Breast epithelium (tissue), 4 donors: ENCODE measurements at places on chromosomes 5 and 9. TPM values are rescaled to one million over a fixed set of nuclear protein-coding genes. Genes with fewer than 3 reads are reported as not detected.
A peak's percentile ranks its signal among the peaks of the same experiment; 100 is the strongest.

GRCh38 chr5:1850324-1851154, 32.2 kb downstream of the IRX4 start:
- peak overlapping the region; percentile 15 for H3K4me3 ChIP-seq
- no peaks in the 10 kb centered on the region for H3K4me1 ChIP-seq
- H3K36me3 ChIP-seq, result no peaks in the 10 kb centered on the region
- H3K27me3 ChIP-seq, result peaks cover 61% of the 10 kb centered on the region
- no peak for DNase-seq
- H3K27ac ChIP-seq, result no peak overlapping the region

GRCh38 chr9:26973989-26974388, 17.8 kb downstream of the IFT74 start:
- H3K36me3 ChIP-seq, result no peaks in the 10 kb centered on the region
- no peak overlapping the region for H3K4me3 ChIP-seq
- no peak for DNase-seq
- no peaks in the 10 kb centered on the region for H3K27me3 ChIP-seq
- no peak overlapping the region for H3K27ac ChIP-seq
- H3K4me1 ChIP-seq, result no peaks in the 10 kb centered on the region

DNA sequence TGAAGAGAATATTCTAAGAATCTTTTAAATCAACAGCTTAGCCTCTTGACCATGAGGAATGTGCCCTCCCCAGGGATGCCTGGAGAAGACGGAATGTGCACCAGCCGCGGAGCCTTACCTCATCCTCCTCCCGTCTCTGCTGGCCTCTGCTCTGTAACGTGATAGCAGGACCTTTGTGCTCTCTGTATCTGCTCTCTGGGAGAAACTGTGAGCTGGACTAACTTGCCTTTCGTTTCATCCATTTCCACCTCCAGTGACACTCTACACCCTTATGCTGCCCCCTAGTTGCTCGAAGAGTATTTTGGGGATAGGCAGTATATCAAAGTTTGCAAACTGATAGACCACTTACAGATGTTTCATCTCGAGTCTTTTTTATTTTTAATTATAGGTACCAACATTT, 141.4 kb downstream of the NPR3 start:
- H3K4me1 ChIP-seq, result no peaks in the 10 kb centered on the region
- DNase-seq, result no peak
- no peaks in the 10 kb centered on the region for H3K36me3 ChIP-seq
- H3K4me3 ChIP-seq, result no peak overlapping the region

GRCh38 chr5:71830681-71831539, 111.8 kb downstream of the CARTPT start:
- no peaks in the 10 kb centered on the region for H3K27me3 ChIP-seq
- no peak overlapping the region for H3K4me3 ChIP-seq
- H3K27ac ChIP-seq, result peak overlapping the region; percentile 68
- H3K36me3 ChIP-seq, result no peaks in the 10 kb centered on the region

WDR38 gene
- total RNA-seq, result not detected

MSX2 gene
- 11.5 TPM for total RNA-seq

IGFBPL1 gene
- total RNA-seq, result not detected

DNA sequence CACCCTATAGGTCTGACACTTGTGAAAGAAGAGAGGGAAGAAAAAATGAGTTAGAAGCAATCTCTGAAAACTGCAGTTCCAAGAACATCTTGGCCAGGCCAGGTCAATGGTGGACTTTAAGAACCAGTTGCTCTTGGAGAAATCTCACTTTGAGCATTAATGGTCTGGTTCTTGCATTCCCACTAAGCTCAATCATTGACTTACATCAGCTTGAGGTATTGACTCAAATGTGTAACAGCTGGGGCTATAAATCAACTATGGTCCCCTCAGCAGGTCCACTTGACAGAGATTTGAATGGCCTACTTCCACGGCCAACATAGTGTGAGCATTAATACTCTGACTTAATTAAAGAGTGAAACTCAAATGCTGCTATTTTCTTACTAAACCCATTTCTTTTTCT, 357.8 kb upstream of the RGMB start:
- H3K27ac ChIP-seq, result no peak overlapping the region
- H3K36me3 ChIP-seq, result no peaks in the 10 kb centered on the region
- H3K4me3 ChIP-seq, result no peak overlapping the region
- DNase-seq, result no peak

DNA sequence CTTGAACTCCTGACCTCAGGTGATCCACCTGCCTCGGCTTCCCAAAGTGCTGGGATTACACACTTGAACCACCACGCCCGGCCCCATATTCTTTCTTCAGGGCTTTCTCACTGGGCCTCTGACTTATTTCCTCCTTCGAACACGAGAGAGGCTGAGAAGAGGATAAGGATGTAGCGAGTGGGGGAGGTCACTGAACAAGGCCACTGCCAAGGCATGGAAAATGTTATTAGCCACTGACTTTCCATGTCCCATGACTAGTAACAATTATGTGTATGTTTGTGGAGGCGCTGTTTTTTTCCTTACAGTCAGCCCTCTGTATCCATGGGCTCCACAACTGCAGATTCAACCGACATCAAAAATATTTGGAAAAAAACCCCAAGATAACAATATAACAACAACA, 12.3 kb upstream of the FCHSD1 start:
- no peaks in the 10 kb centered on the region for H3K4me1 ChIP-seq
- no peaks in the 10 kb centered on the region for H3K36me3 ChIP-seq
- H3K27me3 ChIP-seq, result no peaks in the 10 kb centered on the region
- no peak for DNase-seq
- H3K4me3 ChIP-seq, result no peak overlapping the region

- H3K36me3 ChIP-seq, result no peaks in the 10 kb centered on the region
- no peaks in the 10 kb centered on the region for H3K27me3 ChIP-seq
- DNase-seq, result no peak
- H3K27ac ChIP-seq, result no peak overlapping the region
- no peaks in the 10 kb centered on the region for H3K4me1 ChIP-seq
Observed at GRCh38 chr5:54845567-54845941, 139.8 kb downstream of the ESM1 start.

- no peak for DNase-seq
- H3K27me3 ChIP-seq, result no peaks in the 10 kb centered on the region
- peak overlapping the region; percentile 38 for H3K4me3 ChIP-seq
Observed at GRCh38 chr5:134053314-134053839, 48.6 kb upstream of the VDAC1 start.

DNA sequence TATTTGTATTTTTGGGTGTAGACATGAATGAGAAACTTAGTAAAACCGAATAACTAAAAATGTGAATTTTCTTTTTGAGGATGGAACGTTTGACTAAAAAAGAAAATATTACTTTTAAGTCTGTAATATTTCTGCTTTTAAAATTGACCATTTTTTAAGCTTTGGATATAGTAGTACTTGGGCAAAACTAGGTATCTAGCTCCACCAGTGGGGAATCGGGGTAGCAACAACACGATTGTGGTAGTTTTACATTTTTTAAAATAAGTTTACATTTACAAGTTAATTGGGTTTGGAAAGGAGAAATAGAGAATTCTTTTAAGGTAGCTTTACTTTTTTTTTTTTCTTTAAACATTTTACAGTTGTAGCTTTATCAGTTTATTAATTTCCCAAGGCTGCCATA, 154.4 kb downstream of the MAN2A1 start:
- DNase-seq, result no peak
- no peak overlapping the region for H3K4me3 ChIP-seq
- H3K4me1 ChIP-seq, result no peaks in the 10 kb centered on the region
- H3K27ac ChIP-seq, result no peak overlapping the region
- no peaks in the 10 kb centered on the region for H3K27me3 ChIP-seq
- H3K36me3 ChIP-seq, result peaks cover 4% of the 10 kb centered on the region

RLN1 gene
- 1.2 TPM for total RNA-seq

FAM200C gene
- total RNA-seq, result 5.6 TPM

- H3K4me1 ChIP-seq, result no peaks in the 10 kb centered on the region
- H3K27ac ChIP-seq, result peak within 1 kb of the TSS; percentile 85
- peak; percentile 62 for DNase-seq
- no peaks in the 10 kb centered on the region for H3K27me3 ChIP-seq
- H3K4me3 ChIP-seq, result peak within 1 kb of the TSS; percentile 82
- no peaks in the 10 kb centered on the region for H3K36me3 ChIP-seq
Observed at GRCh38 chr5:140346348-140347221, at the start of gene HBEGF. Gene HBEGF (minus strand): TSS chr5:140346603. CDS start chr5:140346328, 275 bp downstream.

DNA sequence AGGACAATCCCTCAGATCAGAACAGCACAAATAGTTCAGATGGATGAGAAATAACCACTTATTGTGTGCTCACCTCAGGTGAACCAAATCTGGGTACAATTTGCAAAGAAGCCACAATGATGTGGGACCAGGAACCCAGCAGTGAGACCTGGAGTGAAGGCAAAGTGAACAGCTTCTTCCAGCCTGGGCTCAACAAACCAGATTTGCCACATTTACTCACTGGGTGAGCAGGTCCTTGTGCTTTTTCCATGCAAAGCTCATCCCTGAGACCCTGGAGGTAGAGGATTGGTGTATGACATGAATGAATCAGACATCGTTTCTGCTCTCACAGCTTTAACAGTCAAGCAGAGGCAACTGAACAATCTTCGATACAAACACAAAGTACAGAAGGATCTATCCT, 29.1 kb upstream of the GRIA1 start:
- H3K4me1 ChIP-seq, result no peaks in the 10 kb centered on the region
- H3K27ac ChIP-seq, result no peak overlapping the region
- no peaks in the 10 kb centered on the region for H3K27me3 ChIP-seq
- H3K4me3 ChIP-seq, result no peak overlapping the region

DNA sequence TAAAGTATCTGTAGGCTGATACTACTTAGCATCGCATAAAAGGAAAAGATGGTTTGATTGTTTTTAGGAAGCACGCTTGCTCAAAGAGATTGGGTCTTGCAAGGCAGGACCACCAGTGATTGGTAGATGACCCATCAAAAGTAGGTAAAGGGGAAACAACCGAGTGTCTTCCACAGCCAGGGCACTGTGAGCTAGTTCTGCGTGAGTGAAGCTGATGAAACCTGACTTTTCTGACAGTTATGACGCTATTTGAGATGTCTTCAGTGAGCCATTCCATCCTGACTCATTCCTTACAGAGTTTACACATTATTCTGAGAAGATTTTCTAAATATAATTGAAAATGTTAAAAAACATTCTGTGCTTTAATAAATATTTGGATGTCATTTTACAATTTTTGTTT, 49.7 kb downstream of the BASP1 start:
- H3K36me3 ChIP-seq, result no peaks in the 10 kb centered on the region
- no peak overlapping the region for H3K4me3 ChIP-seq
- no peak overlapping the region for H3K27ac ChIP-seq
- no peak for DNase-seq

DNA sequence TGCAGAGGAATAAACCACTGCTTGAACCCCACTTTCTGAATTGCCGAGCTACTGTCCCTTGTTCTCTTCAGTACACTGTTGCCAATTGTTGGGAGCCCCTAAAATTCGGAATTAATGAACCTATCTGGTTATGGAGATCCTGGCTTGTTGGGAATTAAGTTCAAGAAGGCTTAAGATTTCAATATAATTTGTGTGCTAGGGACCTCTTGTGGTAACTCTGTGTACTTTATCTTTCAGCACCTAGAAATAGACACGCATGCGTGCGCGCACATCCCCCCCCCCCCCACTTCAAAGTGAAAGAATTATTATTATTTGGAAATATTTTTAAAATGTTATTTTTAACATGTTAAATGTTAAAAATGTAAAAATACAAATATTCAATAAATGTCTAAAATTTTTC, 53.3 kb upstream of the FAM169A start:
- no peaks in the 10 kb centered on the region for H3K36me3 ChIP-seq
- no peak for DNase-seq
- no peaks in the 10 kb centered on the region for H3K27me3 ChIP-seq
- H3K4me3 ChIP-seq, result no peak overlapping the region
- no peak overlapping the region for H3K27ac ChIP-seq

TSLP gene
- total RNA-seq, result 0.66 TPM

DNA sequence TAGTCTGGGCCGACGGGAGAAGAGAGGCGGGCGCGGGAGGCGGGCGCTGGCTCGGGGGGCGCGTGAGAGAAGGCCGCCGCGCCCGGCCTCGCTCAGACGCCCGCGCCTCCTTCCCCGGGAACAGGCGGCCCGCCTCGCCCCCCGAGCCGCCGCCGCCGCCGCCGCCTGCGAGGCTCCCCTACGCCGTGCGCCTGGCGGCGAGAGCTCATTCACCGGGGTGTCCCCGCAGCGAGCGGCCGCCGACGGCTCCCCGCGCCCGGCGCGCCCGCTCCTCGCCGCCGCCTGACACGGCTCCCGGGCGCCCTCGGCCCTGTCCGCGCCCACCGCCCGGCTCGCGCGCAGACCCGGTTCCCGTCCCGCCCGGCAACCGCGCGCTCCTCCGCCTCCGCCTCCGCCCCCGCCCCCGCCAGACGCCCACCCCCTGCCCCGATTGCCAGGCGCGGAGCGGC, at the start of gene GNAQ:
GNAQ (minus strand) TSS at position 368 of the 449 bp plus-strand sequence. CDS start 576 bp downstream, outside the sequence.
- H3K4me3 ChIP-seq, result peak within 1 kb of the TSS; percentile 84
- peaks cover 25% of the 10 kb centered on the region for H3K4me1 ChIP-seq
- H3K27ac ChIP-seq, result peak within 1 kb of the TSS; percentile 99
- no peak for DNase-seq
- no peaks in the 10 kb centered on the region for H3K36me3 ChIP-seq

OR1Q1 gene
- not detected for total RNA-seq

SLC6A3 gene
- under 0.01 TPM for total RNA-seq

RANBP17 gene
- 13.4 TPM for total RNA-seq

GRCh38 chr9:35791297-35791921, at the start of gene NPR2:
Gene NPR2 (plus strand): TSS chr9:35791591. CDS start chr9:35792409, 818 bp downstream.
- peak within 1 kb of the TSS; percentile 56 for H3K4me3 ChIP-seq
- no peaks in the 10 kb centered on the region for H3K36me3 ChIP-seq

DNA sequence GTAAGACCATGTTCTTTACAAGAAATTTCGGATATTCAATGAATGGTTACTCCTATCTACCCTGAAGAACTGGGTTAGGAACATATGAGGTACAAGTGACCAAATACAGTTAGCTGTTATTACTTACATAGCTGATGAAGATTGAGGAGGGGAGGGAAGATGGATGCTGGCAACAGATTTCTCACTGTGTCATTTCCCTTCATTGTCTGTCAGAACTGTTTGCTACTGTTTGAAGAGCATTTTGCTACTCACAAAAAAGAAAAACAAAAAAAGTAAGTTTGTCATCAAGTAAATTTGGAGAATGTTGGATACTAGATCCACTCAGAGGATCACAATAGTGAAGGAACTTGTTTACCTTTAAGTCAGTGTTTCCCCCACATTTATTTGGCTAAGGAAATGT, 53.7 kb downstream of the ENC1 start:
- no peak overlapping the region for H3K4me3 ChIP-seq
- no peaks in the 10 kb centered on the region for H3K27me3 ChIP-seq
- H3K4me1 ChIP-seq, result no peaks in the 10 kb centered on the region
- no peak for DNase-seq
- no peaks in the 10 kb centered on the region for H3K36me3 ChIP-seq

DNA sequence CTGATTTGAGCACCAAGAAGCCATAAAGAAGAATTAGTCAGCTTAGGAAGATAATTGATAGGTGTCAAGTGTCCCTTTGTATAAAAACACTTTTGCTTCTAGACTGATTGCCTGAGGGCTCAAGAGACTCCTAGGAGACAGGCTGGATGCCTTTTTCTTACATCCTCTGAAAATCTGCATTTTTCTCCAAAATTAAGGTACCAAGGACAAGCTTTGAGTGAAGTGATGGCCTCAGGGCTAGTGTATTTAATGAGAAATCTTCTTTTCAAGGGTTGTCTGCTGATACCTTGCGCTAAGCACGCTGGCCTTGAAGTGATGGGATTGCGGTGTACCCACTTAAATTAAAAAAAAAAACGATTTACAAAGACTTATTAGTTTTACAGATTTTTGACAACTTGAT, 304.0 kb downstream of the TLR4 start:
- H3K36me3 ChIP-seq, result no peaks in the 10 kb centered on the region
- no peak for DNase-seq
- H3K27me3 ChIP-seq, result no peaks in the 10 kb centered on the region
- H3K27ac ChIP-seq, result no peak overlapping the region

C1QTNF2 gene
- total RNA-seq, result 0.44 TPM

GRCh38 chr5:129554134-129554904, 94.2 kb downstream of the ADAMTS19 start:
- no peak overlapping the region for H3K27ac ChIP-seq
- no peaks in the 10 kb centered on the region for H3K4me1 ChIP-seq
- no peaks in the 10 kb centered on the region for H3K27me3 ChIP-seq
- H3K36me3 ChIP-seq, result no peaks in the 10 kb centered on the region
- DNase-seq, result no peak

GOLM1 gene
- total RNA-seq, result 45.6 TPM

CHD1 gene
- total RNA-seq, result 114 TPM
